Activated naive CD4-positive, alpha-beta T cell (primary cell): ENCODE measurements at places on chromosomes 2 and 18.

- DNase-seq: no peak
Measured at GRCh38 chr2:46387886-46388515, 90.8 kb downstream of the EPAS1 start.

DNA sequence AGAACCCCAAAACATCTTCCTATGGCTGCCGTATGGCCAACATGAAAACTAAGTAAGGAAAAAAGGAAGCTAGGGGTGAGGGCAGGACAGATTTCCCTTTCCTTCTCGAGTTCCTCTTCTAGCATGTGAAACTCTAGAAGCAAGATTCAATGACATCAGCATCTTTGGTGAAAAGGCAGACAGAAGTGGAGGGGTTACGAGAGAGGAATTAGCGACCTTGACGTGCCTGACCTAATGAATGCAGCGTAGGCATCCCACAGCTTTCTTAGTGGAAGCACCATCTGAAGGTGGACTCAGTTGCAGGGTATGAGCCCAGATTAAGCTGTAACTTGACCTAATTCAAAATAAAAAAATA lies 47.9 kb upstream of the PELI1 start:
- DNase-seq: no peak

GRCh38 chr2:196274387-196274809 lies 103.0 kb upstream of the STK17B start:
- DNase-seq: no peak

DNA sequence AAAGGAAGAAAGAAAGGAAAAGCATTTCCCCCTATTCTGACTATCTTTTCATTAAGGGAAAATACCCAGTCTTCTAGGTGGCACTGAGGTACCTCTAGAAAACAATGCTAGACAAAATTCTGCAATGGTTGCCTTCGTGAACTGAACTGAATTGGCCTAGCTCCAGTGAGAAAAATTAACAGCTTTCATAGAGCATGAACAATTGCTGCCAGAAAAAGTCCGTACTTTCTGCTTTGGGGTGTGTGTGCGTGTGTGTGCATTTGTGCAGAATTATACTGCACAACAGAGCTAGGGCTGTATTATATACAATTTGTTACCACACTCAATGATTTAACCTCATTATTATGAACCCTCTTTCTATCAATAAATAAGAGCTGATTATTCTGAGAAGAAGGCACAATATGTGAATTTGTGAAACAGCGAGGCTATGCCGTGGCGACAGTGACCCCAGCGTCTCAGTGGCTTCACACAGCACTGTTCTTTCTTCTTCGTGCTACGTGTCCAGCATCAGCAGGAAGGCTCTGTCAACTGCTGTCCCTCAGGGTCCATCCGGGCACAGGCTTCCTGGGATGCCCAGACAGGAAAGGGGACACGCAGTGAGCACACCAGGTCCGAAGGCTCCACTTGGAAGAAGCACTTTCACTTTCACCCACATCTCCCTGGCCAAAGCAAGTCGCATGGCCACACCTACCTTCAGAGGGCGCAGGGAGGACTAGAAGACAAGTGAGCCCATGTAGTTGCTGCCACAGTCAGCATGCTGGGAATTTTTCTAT lies 47.5 kb downstream of the PTGR3 start:
- no peak for DNase-seq

GRCh38 chr2:127665267-127665893 lies 9.9 kb downstream of the LIMS2 start:
- DNase-seq: no peak

DNA sequence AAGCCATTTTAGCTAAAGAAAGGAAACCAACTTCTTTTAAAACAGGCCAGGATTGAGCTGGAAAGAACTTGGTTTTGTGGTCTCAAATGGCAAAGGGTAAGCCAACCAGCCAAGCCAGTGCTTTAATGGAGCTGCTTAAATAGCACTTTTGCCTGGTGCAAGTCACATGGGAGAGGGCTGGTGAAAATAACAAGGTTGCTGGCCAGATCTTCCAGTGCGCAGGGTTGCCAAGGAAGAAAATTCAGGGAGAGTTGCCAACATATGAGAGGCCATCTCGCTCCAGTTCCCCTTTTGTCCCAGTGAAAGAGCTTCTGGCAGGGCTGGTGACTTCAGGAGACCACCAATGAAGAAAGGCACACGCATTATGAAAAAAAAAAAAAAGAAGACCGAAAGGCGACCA lies 57.3 kb downstream of the IRS1 start:
- no peak for DNase-seq

GRCh38 chr2:203498161-203498560 lies 36.9 kb downstream of the RAPH1 start:
- DNase-seq: no peak
